ENCODE measurements at places on chromosomes 2 and 18.

- DNase-seq, result no peak
Observed at GRCh38 chr2:144152817-144153271, 367.1 kb downstream of the ZEB2 start.

GRCh38 chr2:101500180-101500579, 25.3 kb upstream of the RFX8 start:
- DNase-seq, result no peak

GRCh38 chr2:181949047-181949446, 36.6 kb upstream of the PPP1R1C start:
- DNase-seq, result no peak

DNA sequence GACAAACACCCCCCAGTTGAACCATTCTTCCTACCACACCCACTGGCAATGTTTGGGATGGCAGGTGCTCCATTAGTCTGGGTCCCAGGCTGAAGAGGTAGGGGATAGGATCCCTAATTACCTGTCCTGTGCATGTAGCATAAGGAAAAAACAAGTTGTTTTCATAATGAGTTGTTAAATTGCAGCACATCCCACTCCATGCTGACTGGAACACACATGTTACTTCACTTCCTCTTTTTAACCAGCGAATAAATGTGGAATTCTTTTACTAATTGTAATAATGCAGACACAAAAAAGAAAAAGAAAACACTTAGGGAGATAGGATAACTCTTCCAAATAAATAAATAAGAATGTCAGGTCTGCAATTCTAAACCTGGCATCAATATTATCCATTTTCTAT, 11.8 kb upstream of the CBLN2 start:
- no peak for DNase-seq

GRCh38 chr2:224260372-224261020, 141.4 kb downstream of the FAM124B start:
- DNase-seq, result no peak

- no peak for DNase-seq
Observed at GRCh38 chr2:241255542-241256167, 59.8 kb downstream of the HDLBP start.

- no peak for DNase-seq
Observed at GRCh38 chr2:25664183-25664964, 9.0 kb downstream of the DTNB start.

DNA sequence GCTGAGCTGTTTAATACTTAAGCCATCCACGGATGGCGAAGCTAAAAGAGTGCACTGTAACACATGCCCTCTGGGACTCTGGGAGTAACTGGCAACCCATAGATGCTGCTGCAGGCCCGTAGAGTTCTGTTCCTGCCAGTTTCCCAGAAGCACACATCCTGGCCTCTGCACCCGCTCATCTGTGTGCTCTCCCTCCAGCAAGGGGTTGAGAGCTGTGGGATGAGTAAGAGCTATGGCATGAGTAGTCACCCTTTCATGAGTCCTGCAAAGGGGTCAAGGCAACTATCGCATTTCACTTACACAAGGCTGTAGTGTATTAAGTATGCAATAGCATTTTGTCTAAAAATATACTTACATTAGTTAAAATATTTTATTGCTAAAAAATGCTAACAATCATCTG, 1341.8 kb upstream of the NXPH2 start:
- DNase-seq, result no peak

DNA sequence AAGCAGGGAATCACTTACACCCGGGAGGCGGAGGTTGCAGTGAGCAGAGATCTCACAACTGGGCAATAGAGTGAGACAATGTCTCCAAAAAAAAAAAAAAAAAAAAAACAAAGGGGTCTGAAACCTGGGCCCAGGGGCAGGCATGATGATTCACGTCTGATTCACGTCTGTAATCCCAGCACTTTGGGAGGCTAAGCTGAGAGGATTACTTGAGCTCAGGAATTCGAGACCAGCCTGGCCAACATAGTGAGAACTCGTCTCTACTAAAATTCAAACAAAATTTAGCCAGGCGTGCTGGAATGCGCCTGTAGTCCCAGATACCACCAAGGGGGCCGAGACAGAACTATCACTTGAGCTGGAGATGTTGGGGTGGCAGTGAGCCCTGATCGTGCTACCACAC, 30.3 kb downstream of the TEX44 start:
- no peak for DNase-seq

Measured in T follicular helper cell (primary cell).